ENCODE measurements at places on chromosomes 7 and 10. TPM values are rescaled to one million over a fixed set of nuclear protein-coding genes. Genes with fewer than 3 reads are reported as not detected.

DNA sequence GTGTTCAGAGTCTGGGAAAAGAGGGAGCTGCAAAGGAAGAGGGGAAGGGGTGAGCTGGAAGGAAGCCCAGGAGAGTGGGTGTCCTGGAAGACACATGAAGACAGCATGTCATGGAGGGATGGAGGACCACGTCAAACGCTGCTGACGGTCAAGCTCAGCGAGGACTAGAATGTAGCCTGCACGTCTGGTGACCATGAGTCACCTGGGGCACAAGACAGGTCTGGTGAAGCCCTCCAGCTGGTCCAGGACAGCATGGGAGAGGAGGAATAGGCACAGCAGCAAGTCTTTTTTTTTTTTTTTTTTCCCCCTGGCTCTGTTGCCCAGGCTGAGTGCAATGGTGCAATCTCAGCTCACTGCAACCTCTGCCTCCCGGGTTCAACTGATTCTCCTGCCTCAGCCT lies 19.6 kb upstream of the AMZ1 start:
- no peak for DNase-seq

SPDYE11 gene
- total RNA-seq = not detected

ZNF853 gene
- 4.2 TPM for total RNA-seq

CLDN15 gene
- total RNA-seq = 9.3 TPM

PRPF18 gene
- 29.4 TPM for total RNA-seq

DNA sequence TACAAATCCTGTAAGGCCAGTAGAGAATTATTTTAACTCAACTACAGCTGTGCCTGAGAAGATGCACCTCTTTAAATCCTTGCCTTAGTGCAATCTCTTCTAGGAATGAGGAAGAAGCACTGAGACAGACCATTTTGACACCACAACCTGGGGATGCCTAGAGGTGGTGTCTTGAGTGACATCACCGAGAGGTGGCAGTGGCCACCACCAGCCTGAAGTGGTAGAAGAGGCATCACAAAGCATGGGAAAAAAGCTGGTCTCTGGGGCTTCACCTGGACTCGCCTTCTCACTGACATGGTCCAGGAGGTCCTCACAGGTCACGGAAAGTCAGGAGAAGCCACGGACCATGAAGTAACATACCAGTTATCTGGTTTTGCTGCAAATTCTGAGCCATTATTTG lies 99.2 kb upstream of the PDLIM1 start:
- no peak for DNase-seq

DNA sequence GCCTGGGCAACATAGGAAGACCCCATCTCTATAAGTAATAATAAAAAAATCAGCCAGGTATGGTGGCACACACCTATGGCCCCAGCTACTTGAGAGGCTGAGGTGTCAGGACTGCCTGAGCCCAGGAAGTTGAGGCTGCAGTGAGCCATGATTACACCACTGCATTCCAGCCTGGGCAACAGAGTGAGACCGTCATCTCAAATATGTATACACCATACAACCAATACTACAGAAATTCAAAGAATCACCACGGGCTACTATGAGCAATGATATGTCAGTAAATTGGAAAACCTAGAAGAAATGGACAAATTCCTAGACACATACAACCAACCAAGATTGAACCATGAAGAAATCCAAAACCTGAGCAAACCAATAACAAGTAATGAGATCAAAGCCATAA lies 60.3 kb upstream of the ZC3HAV1 start:
- no peak for DNase-seq

Measured in CD8-positive, alpha-beta T cell (primary cell).